Retina (tissue), 1 donor: ENCODE measurements at places on chromosomes 7 and 10.

GRCh38 chr7:141076377-141076776 is 2.5 kb downstream of the TMEM178B start:
- DNase-seq: peak; percentile 61

DNA sequence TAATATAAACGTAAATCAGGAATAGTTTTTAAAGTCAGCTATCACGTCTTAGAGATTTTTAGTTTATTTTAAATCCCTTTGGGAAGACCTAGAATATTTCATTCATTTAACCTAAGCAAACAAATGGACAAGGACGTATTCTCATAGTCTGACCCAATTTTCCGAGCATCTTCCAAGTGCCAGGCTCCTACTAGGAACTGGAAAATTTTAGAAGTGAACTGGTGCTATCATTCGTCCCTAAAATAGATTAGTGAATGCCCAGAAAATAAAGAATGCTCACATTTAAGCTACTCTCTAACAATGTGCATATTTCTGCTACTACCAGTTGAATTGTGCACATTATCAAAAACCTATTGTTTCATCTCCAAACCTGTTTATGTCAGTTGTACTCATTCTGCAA is 120.1 kb downstream of the ZFAND4 start:
- DNase-seq: no peak

GRCh38 chr10:124524991-124525653 is 63.5 kb downstream of the LHPP start:
- DNase-seq: no peak

- peak; percentile 56 for DNase-seq
Observed at GRCh38 chr10:3068968-3069737, 1.8 kb downstream of the PFKP start.

DNA sequence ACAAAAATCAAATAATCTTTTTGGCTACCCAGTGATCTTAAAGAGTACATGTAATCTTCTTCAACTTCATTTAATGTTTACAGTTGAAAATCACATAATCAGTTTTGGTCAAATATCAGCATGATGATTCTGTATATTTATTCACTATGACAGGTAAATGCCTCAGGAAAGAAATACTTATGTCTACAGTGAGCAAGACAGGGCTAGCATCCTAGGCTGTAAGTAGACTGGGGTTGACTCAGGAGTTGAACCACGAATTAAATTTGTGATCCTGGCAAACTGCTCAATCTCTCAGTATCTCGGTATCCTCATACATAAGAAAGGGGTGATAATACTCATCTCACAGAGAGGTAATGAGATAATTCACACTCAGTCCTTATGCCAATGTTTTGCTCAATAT is 71.8 kb downstream of the SEMA3D start:
- DNase-seq: no peak

GRCh38 chr7:76231583-76231982 is 29.9 kb downstream of the SRRM3 start:
- DNase-seq: no peak

DNA sequence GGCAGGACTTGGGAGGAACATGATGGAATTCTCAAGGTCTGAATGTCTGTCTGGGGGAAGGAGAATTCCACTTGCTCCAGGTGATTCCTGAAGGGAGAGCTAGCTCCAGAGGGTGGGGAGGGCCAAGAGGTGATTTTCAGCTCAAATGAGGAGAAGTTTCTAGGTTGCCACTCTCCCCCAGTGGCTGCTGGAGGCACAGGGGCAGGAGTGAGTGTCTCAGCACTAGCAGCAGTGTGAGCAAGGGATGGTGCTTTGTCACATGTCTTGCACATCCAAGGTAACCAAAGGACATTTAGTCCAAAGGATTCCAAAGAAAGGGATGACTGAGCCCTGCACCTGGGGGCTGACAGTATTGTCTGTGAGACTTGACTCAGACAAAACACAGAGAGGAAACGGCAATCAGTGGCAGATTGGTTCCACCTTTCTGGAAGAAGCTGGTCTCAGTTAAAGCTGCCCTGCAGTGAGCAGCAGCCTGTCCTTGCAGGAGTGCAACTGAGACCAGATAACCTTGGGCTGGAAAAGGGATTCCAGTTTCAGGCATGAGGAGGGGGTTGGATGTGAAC is 51.2 kb upstream of the PCBD1 start:
- DNase-seq: no peak

DNA sequence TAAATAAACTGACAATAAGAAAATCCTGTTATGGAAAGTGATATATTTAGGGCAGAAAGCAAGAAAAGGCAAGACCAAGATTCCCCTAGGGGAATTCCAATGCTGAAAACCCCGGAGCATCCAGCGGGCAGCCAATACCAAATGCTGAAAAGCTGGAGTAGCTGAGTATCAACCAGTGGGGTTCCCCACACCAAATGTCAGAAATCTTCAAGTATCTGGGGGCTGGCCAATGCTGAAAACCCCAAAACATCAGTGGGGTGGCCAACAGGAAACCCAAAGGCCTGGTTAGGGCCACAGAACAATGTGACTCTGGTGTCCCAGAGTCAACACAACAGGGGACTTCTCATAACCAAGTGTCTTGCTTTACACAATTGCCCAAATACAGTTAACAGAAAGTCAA is 271.8 kb upstream of the CACNA2D1 start:
- DNase-seq: no peak

DNA sequence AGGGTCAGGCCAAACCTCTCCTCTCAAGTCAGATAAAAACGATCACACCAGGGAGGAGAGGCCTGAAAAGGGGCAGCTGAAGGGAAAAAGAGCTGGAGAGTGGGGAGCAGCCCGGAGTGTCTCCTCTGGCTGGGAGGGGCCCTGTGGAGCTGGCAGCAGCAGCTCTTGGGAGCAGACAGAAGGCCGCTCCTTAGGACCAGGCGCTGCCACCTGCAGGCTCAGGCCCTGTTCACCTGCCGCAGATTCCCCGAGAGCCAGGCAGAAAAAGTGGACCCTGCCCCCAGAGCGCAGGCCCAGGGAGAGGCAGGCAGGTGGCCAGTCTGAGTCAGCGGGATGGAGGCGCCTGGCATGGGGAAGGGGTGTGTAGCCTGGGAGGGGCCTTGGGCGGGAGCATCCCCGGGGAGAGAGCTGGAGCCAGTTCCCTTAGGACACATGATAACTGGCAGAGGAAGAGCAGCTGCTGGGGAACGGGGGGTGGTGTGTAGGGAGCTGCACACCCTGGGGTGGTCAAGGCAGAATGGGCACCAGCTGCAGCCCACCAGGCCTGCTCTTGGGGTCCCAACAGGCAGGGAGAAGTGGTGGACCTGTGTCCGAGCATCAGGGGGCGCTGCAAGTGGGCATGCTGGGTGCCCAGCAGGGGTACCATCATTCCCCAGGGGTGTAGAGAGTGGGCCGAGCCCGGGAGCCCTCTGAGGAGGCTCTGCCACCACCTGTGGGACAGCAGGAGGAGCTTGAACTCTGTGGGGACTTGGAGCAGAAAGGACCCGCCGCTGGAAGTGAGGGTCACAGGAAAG is 177.2 kb upstream of the RHEB start:
- peak; percentile 59 for DNase-seq

DNA sequence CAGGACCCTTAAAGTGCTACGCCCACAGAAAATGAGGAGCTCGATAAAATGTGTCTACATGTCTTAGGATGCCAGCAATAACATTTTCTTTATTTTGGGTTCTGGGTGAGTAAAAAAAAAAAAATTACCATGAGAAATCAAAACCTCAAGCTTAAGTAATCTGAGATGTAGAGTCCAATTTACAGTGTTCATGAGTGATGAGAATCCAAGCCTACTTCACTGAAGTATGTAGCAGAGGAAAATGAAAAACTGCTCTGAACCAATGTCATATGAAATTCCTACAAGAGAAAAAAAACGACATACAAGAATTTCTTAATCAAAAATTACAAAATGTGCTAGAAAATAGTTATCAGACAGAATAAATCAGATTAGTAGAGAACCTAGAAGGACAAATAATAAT is 274.4 kb downstream of the HTR7 start:
- no peak for DNase-seq

DNA sequence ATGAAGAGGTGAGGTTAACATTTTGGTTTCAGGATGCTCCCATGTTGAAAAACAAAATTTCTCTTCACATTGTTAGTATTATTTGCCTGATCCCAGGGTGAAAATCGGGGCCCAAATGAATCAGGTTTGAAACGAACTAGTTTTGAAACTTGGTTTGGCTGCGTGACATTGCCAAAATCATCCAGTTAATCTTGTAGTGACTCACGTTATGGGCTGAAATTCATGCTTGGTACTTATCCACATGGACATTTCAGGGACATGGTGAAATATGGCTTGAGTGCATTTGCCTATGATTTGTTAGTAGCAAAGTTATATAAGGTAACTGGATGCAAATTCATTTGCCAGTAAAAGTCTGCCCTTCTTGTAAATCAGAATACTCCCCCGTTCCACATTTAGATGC is 97.3 kb downstream of the CFAP58 start:
- no peak for DNase-seq

DNA sequence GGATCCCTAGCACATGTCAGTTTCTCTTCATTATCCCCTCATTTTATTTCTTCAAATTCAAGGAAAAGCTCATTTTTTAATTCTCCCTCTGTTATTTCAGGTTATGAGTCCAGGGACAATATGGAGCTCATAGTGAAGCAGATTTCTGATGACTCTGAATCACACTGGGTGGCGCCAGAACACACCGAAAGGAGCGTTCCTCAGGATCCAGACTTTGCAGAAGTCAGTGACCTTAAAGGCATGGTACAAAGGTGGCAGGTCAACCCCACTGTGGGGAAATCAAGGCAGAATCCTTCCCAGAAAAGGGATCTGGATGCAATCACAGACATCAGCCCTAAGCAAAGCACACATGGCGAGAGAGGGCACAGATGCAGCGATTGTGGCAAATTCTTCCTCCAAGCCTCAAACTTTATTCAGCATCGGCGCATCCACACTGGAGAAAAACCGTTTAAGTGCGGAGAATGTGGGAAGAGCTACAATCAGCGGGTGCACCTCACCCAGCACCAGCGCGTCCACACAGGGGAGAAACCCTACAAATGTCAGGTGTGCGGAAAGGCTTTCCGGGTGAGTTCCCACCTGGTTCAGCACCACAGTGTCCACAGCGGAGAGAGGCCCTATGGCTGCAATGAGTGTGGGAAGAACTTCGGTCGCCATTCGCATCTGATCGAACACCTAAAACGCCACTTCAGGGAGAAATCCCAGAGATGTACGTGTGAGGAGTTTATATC is 21.4 kb downstream of the ZKSCAN5 start:
- DNase-seq: no peak

DNA sequence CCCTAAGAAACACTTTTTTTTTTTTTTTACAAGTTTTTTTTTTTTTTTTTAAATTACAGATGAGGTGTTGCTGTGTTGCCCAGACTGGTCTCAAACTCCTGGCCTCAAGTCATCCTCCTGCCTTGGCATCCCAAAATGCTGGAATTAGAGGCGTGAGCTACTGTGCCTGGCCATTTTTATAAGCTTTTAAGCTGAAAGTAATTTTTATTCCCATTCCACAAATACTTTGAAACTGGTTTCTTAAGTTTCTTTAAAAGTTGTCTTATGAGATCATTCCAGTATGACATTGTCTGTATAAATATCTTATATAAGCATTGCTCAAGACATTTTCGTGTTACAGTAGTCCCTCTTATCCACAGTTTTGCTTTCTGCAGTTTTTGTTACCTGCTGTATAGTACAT is 61.4 kb upstream of the CYP26C1 start:
- no peak for DNase-seq

- DNase-seq: no peak
Observed at GRCh38 chr7:41038211-41038610, 664.7 kb downstream of the INHBA start.

- no peak for DNase-seq
Observed at GRCh38 chr10:84525120-84525806, 196.9 kb downstream of the CCSER2 start.

- DNase-seq: peak; percentile 87
Observed at GRCh38 chr10:3197348-3198003, 24.9 kb upstream of the PITRM1 start.

DNA sequence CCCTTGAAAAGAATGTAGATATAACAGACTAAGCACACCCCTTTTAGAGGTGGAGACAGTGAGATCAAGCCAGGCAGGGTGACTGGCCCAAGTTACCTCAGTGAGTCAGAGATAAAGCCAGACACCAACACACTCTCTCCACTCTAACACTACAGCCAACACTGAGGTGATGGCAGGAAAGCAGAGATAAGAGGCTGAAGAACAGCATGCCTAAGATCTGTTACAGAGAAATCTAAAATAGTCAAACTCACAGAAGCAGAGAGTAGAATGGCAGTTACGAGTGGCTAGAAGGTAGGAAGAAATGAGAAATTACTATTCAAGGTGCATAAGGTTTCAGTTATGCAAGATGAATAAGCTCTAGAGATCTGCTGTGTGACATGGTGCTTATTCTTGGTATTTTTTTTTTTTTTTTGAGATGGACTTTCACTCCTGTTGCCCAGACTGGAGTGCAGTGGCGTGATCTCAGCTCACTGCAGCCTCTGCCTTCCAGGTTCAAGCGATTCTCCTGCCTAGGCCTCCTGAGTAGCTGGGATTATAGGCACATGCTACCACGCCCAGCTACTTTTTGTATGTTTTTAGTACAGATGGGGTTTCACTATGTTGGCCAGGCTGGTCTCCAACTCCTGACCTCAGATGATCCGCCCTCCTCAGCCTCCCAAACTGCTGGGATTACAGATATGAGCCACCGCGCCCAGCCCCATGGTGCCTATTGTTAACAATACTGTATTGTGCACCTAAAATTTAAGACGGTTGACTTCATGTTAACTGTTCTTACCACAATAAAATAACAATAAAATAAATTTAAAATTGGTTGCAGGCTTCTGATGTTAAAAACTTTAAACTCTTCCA is 28.7 kb downstream of the ICA1 start:
- DNase-seq: no peak

DNA sequence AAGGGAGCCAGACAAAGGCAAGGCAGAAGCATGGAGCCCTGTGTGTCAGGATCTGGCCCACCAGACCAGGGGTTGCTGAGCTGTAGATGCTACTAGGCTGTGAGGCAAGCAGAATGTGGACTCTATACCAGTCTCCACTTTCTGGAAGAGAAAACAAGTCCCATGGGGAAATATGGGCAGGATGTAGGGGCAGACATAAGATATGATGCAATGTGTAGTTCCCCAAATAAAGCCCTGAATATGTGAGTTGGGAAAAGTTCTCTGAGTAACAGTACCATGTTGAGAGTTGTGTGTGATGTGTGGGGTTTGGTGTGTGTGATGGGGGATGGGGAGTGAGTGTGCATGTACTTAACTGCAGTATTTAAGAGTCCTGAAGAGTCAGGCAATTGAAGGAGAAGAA is 62.3 kb downstream of the NPSR1 start:
- no peak for DNase-seq

DNA sequence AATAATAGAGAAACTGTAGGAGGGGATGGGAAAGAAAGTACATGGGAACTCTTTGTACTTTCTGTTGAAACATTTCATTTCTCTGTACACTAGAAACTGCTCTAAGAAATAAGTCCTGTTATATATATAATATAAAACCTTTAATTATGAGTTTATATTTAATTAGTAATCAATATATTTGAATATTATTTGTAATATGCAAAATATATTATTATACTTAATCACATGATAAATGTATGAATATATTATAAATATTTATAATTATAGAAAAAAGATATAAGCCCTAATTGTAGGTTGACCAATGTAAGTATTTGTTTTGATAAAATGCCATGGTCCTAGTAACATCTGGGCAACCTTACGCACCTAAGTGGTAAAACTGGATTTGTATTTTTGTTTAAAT is 51.0 kb downstream of the GNAT3 start:
- DNase-seq: no peak

- DNase-seq: no peak
Observed at GRCh38 chr7:64884085-64884912, 18.8 kb upstream of the ZNF273 start.

GRCh38 chr7:102992509-102992937 is 79.7 kb downstream of the LRRC17 start:
- DNase-seq: no peak

GRCh38 chr7:30929686-30930085 is 18.0 kb downstream of the AQP1 start:
- DNase-seq: no peak
